ENCODE measurements at places on chromosomes 5 and 9. TPM values are rescaled to one million over a fixed set of nuclear protein-coding genes. Genes with fewer than 3 reads are reported as not detected.

ZFP37 gene
- polyA plus RNA-seq: 14.4 TPM

TMEM232 gene
- polyA plus RNA-seq: 5.8 TPM

CARTPT gene
- not detected for polyA plus RNA-seq

AQP7 gene
- polyA plus RNA-seq: 22.4 TPM

FOXD1 gene
- 8.7 TPM for polyA plus RNA-seq

TAL2 gene
- polyA plus RNA-seq: 2.1 TPM

MEIKIN gene
- polyA plus RNA-seq: not detected

CDO1 gene
- polyA plus RNA-seq: 28.6 TPM

All from right renal pelvis (tissue), 4 donors.